ENCODE measurements at places on chromosomes 2 and 18.

DNA sequence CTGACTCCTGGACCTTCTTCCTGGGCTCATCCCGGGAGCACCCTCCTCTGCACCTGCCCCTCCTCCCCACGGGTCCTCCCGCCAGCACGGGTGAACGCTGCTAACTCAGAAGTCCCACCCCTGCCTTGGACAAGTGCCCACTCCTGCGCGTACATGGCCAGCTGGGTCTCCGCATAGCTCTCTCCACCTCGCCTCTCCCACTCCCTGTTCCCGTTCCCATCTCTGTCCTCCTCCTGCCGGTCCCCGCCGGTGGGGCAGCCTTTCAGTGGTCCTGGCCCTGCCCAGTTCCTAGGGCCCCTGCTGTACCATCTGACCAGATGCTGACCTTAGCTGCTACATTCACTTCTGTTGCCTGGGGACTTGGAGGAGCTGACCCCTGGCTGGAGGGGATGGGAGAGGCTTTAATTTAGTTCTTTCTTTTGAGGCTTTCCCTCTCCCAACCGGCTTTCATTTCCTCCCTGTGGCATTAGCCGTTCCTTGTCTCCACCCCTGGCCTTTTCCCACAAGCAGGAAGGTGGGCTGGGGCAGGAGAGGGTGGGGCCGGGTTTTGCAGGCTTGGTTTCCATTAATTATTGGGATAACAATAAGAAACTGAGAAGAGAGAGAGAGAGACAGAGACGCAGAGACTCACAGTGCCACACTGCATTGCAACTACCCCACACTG is 136.1 kb downstream of the SH3BP4 start:
- no peak for DNase-seq

DNA sequence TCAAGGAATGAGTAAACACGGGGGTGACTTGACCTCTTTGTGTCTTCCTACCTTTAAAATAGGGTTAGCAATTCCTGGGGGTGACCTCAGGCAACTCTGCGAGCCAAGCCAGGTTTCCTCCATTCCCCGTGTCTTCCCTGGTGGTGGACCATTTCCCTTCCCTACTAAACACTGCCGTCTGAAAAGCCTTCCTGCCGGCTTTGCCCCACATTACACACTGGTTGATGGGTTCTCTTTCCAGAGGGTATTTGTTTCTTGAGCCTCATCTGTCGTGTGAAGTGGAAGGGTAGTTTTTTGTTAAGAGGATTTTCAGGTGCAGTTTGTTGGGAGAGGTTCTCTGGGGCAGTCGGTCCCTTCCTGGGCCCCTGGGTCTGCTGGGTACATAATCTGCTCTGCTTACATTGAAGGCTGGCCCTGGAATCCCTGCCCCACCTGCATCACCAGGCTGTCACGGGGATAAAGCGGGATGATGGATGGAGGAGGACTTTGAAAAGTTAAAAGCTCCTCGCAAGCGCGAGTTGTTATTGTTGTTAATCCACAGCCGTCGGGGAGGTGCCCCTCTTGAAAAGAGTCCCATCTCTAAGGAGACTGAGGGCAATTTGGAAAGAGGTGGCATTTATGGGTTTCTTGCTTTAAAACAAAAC is 175.4 kb upstream of the SPRED2 start:
- DNase-seq, result peak; percentile 27

DNA sequence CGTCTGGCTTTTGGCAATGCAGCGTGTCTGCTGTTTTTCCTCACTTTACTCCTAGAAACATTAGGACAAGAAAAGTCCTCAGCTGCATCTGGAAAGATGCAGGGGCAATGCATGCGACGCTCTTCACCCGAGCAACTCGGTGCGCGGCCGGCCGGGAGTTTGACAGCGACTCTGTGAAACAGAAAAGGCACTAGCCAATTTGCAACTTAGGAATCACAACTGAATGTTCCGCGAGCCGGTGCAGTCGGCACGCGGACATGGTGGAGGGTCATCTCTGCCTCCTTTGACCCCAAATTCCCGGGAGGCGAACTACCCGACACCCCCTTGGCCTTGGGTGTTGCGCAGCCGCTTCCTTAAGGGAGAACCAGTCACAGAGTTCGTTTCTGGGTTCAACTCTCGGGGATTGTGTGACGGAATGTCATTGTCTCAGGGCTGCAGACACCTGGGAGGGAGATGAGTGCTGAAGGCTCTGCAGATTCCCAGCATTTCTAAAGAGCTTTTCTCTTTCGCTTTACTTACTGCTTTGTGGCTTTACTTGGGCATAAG is 9.8 kb downstream of the NR4A2 start:
- DNase-seq, result no peak

DNA sequence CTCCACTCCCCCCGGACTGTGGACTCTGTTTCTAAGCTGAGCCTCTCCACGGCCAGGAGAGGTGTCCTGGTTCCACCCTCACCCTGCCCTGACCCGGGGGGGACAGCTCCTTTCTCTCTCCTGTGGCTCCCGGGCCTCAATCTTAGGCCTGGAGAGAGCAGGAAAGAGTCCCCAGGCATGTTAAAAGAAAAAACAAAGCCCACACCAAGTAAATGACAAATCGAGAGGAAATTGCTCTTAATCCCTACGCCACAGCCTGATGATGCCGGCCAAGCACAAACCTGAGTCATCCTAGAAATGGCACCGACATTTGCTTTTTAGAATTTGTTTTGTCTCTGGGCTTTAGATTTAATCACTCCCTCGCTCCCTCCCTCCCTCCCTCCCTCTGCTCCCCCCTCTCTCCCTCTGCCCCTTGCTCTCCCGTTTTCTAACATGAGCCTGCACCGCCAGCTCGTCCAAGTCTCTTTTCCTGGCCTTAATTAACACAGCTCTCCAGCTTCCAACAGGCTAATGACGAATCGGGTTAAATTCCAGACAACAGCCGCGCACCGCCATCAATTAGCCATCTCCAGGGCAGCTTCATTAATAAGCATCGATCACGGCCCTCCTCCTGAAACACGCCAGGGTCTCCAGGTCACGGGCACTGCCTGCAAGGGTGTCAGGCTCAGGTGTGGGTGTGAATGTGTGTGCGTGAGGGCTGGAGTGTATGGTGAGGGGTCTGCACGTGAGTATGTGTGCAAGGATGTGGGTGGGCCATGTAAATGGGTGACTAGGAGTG is 230.8 kb downstream of the CELF4 start:
- no peak for DNase-seq

DNA sequence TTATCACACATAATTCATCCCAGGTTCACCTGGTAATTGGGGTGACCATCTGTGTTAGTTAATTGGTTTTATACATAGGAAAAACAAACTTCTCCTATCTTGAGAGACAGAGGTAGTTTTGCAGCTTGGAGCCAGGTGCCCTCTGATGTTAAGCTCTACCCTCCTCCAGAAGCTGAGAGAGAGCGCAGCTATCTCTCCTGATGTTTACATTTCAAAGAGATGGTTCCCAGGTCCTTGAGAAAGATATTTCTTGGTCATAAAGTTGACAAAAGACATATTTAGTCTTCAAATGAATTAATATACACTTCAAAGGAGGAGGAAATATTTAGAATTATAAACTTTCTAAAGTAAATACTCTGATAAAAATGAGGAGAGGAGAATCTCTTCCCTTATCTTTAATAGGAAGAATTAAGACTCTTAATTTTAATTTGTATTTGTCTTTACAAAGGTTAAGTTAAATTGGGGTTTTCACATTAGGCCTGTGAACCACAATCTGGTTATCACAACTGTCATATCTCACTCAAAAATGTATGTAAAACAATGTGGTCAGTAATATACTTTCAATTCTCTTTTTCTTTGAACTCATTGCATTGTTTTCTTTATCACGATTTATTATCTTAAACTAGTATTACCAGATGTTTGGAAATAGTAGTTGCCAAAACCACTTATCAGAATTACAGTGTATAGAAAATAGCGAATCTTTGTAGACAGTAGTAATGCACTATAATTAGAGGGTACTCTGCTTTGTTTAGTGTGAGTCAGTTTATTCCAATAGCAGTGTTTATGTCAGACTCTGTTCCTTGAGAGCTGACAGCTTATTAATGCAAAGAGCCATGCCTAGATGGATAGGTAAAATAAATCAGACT is 26.8 kb downstream of the SERPINB4 start:
- no peak for DNase-seq

- no peak for DNase-seq
Observed at GRCh38 chr2:121128741-121129659, 156.0 kb downstream of the TFCP2L1 start.

DNA sequence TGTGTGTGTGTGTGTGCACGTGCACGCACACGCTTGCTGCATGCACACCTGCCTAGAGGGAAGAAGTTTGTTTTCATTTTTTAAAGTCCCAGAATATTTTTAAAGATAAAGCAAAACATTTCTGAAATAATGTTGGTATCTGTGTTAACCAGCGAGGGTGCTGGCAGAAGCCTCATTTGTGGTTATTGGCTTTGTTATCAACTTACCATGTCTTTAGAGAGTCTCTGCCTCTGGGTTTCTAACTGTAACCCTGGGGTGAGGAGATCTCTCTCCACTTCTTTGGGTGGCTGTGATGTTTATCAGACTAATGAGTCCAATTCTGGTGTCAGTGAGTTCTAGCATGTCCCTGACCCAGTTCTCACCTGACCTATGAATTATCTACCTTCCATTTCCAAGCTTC is 927.6 kb upstream of the FANCL start:
- no peak for DNase-seq

GRCh38 chr2:14720739-14721138 is 88.2 kb downstream of the LRATD1 start:
- DNase-seq, result no peak

DNA sequence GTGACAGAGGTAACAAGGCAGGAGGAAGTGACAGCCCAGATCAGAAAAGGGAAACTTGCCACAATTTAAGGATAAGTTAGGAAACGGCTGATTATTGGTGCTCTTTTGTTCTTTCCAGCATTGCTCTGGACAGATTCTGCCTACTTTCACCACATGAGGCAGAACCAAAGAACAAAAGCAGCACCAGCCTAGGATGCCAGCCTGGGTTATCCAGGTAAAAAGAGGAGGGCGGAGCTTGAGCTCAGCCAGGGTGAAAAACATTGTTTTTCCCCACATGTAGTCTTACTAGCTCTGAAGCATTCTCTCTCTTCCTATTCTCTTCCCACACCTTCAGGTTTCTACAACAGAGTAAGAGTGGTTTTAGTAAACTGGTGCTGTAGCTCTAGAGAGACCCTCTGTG is 300.5 kb downstream of the TMX3 start:
- no peak for DNase-seq

- DNase-seq, result no peak
Observed at GRCh38 chr2:181857483-181857882, 34.0 kb upstream of the ITPRID2 start.

- peak; percentile 33 for DNase-seq
Observed at GRCh38 chr2:164599954-164600589, 21.2 kb downstream of the GRB14 start.

DNA sequence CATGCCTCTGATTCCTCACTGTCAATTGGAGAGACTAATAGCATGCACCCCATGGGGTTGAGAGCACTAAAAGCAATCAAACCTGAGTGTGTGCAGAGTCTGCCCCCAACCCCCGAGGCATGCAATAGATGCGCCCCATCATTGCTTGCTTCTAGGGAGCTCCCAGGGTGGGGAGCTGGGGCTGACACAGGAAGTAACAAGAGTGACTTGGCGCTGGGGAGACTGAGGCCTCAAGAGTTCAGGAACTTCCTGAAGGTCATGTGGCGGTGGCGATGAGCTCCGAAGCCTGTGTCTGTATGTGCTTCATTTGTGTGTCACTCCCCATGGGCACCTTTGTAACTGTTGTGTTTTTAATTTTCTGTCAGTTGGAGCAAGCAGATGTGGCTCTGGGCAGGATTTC is 61.2 kb downstream of the CTIF start:
- no peak for DNase-seq

DNA sequence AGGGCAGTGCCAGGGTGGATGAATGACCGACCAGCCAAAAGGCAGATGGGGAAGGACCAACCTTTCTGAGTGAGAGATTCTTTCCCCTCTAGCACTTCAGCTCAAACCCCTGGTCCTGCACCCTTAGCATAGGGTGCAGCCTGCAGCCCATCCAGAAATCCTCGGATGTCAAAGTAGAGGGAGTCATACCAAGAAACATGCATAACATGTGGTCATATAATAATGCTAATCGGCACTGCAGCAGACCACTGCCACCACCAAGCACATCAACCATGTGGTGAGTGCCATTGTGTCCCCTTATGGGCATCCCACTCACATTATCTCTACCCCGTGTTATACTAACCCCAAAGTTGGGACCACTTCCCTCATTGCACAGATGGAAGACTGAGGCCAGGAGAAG is 17.7 kb downstream of the ATOH8 start:
- DNase-seq, result peak; percentile 23

DNA sequence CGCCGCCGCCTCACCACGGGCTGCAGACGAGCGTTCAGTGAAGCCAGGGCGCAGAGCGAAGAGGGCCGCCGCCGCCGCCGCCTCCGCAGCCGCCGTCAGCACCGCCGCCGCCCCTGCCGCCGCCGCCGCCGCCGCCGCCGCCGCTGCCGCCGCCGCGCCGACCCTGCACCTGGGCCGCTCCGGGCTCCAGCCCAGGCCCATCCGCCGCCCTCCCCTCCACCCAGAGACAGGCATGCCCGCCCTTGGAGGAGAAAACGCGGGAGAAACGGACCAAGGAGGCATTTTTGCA is 3.0 kb downstream of the POU3F3 start:
- no peak for DNase-seq

DNA sequence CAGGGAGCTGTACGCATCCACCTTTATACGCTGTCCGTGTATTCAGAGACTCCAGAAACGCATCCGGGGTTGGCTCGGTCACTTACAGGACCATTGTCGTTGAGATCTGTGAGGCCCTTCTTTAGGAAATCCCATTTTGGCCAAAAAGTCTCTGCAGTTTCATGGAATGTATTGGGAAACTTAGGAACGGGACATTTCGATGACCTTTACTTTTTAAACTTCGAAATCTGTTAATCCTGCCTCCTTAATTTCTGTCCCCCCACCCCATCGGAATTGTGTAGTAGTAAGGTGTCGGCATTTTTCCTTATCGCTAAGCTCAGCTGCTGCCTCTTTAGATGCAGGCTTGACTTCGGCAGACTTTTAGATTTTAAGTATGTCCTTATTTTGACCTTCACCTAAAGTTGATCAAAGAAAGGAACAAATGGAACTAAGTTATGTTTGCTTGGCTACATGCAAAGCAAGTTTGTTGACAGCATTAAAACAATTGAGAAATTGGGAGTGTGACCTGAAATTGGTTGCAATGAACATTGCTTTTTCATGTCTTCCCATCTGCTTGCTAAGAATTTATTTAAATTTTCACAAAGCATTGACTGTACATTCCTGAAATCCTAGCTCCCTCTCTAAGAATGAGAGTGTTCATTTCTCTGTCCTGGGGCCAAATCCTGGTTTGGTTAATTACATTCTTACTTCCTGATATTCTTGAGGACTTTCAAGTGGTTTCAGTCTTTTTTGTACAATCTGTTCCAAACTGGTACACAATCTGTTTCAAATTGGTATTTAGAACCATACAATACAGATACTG is 884 bp upstream of the RAPH1 start:
- peak; percentile 80 for DNase-seq

- no peak for DNase-seq
Observed at GRCh38 chr18:3246635-3247239, 864 bp upstream of the MYL12A start.

GRCh38 chr2:20123871-20124594 is 72.6 kb upstream of the LAPTM4A start:
- no peak for DNase-seq

Data from NCI-H524 (cell line).